PC-9 (cell line): ENCODE measurements at places on chromosomes 1 and 21. TPM values are rescaled to one million over a fixed set of nuclear protein-coding genes. Genes with fewer than 3 reads are reported as not detected.

- DNase-seq = no peak
Measured at GRCh38 chr1:244761279-244761678, 74.2 kb upstream of the COX20 start.

GRCh38 chr1:101050869-101051268 lies 25.3 kb upstream of the DPH5 start:
- no peak for DNase-seq

DNA sequence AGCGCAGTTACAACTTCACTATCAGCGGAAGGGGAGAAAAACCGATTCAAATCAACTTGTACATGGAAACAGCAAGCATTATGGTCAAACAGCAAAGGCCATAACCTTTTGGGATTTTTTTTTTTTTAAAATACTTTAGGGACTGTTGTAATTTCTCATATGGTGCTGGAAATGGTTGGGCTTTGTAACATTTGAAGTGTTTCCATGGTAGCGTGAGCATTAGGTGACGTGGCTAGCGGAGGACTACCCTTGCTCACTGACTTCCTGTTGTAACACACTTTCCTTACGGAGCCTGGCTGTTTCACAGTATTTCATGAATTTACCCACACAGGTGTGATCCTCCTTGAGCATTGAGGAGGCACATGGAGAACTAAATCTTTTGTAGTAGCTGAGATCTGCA lies 269.5 kb downstream of the TM2D1 start:
- DNase-seq = no peak

DNA sequence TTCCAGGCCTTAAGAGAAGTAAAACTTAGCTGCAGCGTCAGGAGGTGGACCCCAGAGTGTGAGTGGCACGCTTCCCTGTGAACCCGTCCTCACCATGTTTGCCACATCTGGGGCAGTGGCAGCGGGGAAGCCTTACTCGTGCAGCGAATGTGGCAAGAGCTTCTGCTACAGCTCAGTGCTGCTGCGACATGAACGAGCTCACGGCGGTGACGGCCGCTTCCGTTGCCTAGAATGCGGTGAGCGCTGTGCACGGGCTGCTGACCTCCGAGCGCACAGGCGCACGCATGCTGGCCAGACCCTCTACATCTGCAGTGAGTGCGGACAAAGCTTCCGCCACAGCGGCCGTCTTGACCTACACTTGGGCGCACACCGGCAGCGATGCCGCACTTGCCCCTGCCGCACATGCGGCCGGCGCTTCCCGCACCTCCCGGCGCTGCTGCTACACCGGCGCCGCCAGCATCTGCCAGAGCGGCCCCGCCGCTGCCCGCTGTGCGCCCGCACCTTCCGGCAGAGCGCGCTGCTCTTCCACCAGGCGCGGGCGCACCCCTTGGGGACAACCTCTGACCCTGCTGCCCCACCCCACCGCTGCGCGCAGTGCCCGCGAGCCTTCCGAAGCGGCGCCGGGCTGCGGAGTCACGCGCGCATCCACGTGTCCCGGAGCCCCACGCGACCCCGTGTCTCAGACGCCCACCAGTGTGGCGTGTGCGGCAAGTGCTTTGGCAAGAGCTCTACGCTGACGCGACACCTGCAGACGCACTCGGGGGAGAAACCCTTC lies 9.3 kb downstream of the ZNF672 start:
- DNase-seq = no peak

- DNase-seq = no peak
Measured at GRCh38 chr1:15449567-15449966, 7.0 kb upstream of the CELA2A start.

- no peak for DNase-seq
Measured at GRCh38 chr1:192810253-192810880, 1.5 kb downstream of the RGS2 start.

DNA sequence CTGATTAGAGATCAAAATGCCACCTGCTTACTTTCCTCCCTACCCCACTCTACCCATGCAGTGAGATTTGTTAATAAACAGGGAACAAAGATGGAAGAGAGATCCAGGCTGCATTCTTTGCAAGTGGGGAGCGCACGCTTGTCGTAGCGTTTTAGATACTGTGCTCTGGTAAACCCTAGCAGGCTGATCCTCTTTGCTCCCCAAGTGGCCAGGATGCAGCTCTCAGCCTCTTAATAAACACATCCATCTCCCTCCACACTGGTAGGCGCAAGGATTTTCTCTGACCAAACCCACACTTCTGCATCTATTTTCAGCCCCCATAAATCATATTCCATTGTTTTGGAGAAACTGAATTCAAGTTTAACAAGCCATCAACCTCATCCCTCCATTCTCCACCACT lies 2.9 kb downstream of the PGBD5 start:
- no peak for DNase-seq

GRCh38 chr1:236039740-236040685 lies 24.9 kb downstream of the NID1 start:
- DNase-seq = no peak

DNA sequence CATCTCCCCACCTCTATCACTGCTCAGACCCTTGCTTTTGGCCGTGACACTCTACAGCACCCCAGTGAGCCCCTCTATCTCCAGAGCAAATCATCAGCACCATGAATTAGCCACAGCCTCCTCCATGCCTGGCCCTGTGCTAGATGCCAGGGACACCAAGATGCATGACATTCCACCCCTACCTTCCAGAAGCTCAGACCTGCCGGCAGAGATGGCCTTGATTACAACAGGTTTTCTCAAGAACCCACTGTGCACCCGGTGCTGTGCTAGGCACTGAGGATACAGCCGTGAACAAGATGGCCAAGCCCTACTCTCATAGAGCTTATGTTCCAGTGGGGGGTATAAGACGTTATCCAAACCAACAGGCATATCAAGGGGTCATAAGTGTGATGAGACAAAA lies 30.6 kb downstream of the CDK18 start:
- DNase-seq = no peak

DNA sequence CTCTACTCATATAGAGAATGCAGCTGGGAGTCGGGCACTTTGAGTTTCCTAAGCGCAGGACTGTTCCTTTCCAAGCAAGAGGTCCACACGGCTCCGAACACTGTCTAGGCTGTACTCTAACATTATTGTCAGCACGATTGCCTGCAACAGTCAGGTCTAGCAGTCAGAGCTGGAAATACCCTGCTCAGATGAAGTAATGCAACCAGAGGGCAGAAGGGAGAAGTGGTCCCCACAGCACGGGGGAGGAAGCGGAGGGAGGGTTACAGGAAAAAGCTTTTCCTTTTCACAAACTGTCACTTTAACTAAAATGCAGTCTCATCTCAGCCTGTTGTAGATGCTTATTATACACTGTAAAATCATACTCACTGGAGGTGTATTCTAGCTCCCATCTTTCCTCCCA lies 98.9 kb upstream of the SLC44A3 start:
- DNase-seq = no peak

DNA sequence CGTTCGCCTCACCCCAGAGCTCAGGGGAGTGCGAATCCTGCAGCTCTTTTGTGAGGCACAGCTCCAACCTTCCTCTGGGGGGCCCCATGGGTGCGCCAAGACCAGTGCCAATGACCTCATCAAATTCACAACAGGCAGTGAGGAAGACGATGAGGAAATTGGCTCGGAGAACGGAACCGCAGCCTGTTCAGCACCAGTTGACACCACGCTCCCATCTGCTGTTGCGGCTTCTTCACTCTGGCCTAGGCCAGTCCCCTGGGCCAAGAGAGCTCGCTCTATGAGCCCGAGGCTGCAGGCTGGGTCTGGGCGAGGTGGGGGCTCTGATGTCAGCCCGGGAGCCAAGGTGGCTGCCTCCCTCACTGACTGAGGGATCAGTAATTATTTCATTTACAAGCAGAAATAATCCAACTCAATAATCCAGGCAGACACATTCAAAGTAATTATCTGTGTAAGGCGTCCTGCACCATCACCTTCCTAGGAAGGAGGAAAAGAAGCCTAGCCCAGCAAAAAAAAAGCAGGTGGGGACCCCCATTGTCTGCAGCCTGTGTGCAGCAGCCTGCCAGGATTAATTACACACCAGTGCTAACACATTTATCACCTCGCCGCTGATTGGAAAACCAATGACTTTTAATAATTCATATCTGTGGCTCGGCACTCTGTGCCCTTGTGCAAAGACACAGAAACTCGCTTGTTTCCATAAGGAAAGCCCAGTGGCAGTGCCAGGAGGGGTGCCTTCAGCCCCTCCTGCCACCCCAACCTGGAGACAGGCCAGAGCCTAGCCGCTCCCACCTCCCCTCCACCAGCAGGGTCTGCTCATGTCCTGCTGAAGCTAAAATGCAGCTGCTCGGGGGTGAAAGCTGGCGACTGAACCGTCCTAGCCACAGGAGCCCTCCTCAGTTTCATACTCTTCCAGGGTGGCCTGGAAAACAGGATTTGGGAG lies 1.9 kb downstream of the PLEKHA6 start:
- no peak for DNase-seq

- DNase-seq = no peak
Measured at GRCh38 chr1:45589861-45590260, 6.0 kb downstream of the NASP start.

- peak; percentile 73 for DNase-seq
Measured at GRCh38 chr1:149888247-149888998, 10.9 kb upstream of the BOLA1 start.

DNA sequence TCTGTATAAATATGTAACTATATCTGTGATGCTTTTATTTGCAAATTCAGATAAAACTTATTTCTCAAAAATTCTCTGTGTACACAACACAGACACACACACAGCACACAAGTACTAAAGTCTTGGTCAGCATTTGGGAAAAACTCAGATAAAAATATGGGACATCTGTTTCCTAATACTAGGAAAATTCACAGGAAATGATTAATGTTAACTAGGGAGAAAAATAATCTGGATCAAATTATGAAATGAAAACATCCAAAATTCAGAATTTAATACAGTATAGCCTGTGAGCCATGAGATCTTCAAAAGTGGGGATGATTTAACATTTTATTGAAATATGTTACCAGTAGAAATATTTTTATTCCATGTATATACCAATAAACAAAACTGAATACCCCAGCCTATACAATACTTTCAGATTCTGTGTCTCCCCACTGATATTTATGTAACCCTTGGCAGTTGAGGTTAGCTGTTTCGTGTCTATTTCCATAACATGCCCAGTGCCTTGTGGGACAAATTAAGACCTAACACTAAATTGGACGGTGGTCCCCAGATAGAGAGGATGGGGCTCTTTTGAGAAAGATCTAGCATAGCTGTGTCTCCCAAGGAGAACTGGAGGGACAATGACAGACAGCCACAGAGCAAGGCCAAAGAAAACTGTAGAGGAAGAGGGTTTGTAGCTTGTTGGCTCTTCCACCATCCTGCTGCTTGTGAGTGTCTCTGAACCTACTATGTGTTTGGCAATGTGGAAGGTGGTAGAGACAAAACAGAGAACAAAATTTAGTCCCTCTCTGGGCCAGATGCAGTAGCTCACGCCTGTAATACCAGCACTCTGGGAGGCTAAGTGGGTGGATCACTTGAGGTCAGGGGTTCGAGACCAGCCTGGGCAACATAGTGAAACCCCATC lies 47.2 kb downstream of the GNG12 start:
- DNase-seq = no peak

GRCh38 chr1:67652800-67653199 lies 32.2 kb upstream of the GADD45A start:
- peak; percentile 80 for DNase-seq

DNA sequence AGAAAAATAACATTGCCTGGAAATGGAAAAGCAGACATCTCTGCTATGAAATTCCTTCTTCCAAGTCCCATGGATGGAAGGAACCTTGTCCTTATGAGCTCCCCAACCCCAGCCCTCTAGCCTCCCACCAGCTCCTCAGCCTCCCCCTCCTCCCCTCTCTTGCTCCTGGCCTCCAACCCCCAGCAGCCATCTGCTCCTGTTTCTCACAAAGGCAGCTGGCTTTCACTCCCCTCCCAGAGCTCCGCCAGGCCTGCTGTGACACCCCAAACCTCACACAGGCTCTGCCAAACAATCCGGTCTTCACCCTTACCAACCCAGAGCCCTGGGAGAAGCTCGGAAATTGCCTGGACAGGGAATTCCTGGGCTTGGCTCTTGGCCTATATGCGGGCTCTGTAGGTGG lies 69.2 kb downstream of the KLHDC7A start:
- no peak for DNase-seq

GRCh38 chr1:85417876-85418275 lies 47.1 kb downstream of the DDAH1 start:
- no peak for DNase-seq

DNA sequence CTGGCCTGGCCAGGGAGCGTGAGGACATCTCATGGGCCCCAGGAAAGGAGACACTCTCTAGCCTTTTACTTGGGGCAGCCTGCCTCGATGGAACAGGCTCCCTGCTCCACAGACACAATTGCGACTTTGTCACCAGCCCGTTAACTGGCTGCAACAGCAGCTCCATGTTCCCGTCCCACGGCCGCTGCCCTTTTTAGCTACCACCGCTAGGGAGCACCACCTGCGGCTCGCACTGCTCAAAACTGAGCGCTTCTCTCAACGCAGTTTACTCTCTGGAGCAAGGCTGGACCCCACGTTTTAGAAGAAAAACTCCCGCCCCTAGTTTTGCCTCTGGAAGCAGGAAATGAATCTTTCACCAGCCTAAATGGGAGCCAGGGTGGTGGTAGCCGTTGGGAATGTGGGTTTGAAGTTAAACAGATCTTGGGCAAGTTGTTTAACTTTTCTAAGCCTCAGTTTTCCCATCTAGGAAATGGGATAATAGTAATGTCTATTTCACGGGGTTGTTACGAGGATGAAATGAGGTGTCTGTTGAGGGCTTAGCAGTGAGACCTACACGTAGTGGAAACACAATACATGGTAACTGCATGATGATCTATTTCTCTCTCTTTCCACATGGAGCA lies 3.5 kb upstream of the LRRC38 start:
- no peak for DNase-seq

RPTN gene
- not detected in 2 replicates for total RNA-seq

SYT2 gene
- 0.07 TPM in 1 of 2 replicates, not detected in the other for total RNA-seq

TCP10L gene
- total RNA-seq = 0.68 TPM in 1 of 2 replicates, not detected in the other

SASS6 gene
- total RNA-seq = 5.1 and 8.7 TPM in 2 replicates

DCST2 gene
- 4.4 and 4.7 TPM in 2 replicates for total RNA-seq

FOXO6 gene
- 9.0 and 17.5 TPM in 2 replicates for total RNA-seq

S100A9 gene
- 2.1 and 4.3 TPM in 2 replicates for total RNA-seq

F3 gene
- total RNA-seq = 335 and 434 TPM in 2 replicates

MIXL1 gene
- not detected in 2 replicates for total RNA-seq

RBM11 gene
- total RNA-seq = 2.4 and 4.5 TPM in 2 replicates

CHRNB2 gene
- total RNA-seq = not detected in 2 replicates
